ENCODE measurements at places on chromosomes 11 and 22.

DNA sequence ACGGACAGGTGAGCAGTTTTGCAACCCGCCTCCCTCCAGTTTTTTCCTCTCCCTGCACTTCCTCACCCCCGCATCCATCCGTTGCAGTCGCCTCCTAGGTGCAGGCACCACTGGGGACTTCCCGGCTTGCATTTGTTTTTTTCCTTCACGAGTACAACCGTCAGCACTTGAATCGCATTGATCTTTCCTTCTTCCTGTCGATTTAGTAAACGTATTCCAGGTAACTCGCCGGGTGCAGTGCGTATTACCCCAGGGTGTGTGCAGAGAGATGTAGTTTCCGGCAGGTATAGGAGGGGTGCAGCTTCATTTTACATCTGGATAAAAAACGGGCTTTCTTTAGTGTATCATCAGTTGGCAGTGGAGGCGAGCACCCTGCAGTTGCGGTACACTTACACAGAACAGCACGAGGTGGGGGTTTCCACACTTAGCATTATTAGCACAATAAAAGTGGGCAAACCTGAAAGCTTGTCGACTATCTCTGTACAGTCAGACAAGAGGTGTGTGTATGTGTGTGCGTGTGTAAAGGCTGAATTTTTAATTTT is at the start of gene SORL1-AS1:
Gene SORL1-AS1 (minus strand): TSS at position 359 of the 542 bp plus-strand sequence.
- peak; percentile 54 for DNase-seq

DNA sequence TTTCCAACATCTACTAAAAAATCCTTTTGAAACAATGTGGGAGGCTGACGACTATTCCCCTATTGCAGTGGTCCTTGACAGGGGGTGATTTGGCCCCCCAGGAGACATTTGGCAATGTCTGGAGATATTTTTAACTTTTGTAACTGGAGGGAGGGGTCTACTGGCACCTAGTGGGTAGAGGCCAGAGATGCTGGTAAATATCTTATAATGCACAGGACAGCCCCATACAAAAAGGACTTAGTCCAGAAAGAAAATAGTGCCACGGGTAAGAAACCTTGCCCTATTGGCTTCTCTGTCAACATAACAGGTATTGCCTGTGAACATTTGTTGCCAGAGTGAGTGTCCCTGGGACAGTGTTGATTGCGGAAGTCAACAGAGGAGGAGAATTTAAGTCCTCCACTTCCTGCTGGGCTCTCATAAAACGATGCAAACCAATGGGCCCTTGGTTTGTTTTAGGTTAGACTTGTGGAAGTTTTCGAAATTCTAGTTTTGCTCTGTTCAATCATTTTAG is 101.6 kb downstream of the MAML2 start:
- DNase-seq, result peak; percentile 41

DNA sequence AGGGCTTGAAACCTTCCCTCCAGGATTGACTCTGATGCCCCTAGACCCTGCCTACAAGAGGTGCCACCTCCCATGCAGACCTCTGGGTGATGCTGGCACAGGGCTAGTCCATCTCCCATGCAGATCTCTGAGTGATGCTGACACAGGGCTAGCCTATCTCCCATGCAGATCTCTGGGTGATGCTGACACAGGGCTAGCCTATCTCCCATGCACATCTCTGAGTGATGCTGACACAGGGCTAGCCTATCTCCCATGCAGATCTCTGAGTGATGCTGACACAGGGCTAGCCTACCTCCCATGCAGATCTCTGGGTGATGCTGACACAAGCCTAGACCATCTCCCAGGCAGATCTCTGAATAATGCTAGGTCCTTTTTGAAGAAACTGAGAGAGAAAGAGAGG is 321.7 kb downstream of the NTM start:
- no peak for DNase-seq

- DNase-seq, result no peak
Observed at GRCh38 chr11:2264366-2265053, 5.9 kb downstream of the ASCL2 start.

Measured in GM23338 (cell line).